ENCODE measurements at places on chromosomes 4 and X.

GRCh38 chr4:176478076-176478475, 158.3 kb downstream of the SPCS3 start:
- no peak for DNase-seq

- no peak for DNase-seq
These were observed 99.8 kb downstream of the ARHGAP10 start for GRCh38 chr4:147831551-147832171.

- DNase-seq = no peak
These were observed 30.6 kb downstream of the SOWAHB start for GRCh38 chr4:76867377-76867776.

- DNase-seq = no peak
These were observed 4.1 kb downstream of the TDO2 start for GRCh38 chr4:155907556-155907955.

- DNase-seq = no peak
These were observed 88.8 kb upstream of the ESX1 start for GRCh38 chrX:104343428-104344129.

GRCh38 chr4:8591626-8592365, 769 bp upstream of the CPZ start:
- DNase-seq = no peak

- no peak for DNase-seq
These were observed 99.3 kb upstream of the ARMCX2 start for GRCh38 chrX:101759000-101759399.

- DNase-seq = no peak
These were observed 35.8 kb downstream of the FAT4 start for GRCh38 chr4:125350470-125351135.

DNA sequence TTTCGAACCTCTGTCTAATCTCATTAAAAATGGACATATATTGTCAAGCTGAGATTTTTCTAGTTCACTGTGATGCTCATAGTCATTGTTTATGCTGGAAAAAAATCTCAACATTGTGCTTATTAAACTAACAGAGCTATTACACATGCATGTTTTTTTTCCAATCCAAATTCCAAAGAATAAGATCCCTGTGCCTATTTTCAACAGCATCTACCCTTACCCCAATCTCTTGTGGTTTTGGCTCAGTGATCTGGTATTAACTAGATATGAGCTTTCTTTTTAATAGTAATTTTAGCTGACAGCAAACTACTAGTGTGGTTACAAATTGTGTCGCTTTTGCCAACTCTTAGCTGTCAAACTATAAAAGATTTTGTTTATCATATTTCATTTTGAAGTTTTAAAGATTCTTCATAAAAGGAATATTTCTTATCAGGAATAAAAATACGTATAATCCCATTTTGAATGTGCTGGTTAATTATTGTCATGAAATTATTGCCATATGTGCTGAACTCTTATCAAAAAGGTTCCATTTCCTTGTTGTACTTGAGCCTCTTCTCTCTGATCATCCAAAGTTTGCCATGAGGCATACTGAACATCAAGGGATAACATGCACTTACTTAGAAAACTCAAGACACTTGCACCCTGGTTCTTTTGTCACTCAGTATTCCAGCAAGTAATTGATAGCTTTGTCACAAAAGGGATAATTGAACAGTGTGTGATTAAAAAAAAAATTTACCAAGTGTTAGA, 241.2 kb downstream of the ARHGAP24 start:
- DNase-seq = no peak

DNA sequence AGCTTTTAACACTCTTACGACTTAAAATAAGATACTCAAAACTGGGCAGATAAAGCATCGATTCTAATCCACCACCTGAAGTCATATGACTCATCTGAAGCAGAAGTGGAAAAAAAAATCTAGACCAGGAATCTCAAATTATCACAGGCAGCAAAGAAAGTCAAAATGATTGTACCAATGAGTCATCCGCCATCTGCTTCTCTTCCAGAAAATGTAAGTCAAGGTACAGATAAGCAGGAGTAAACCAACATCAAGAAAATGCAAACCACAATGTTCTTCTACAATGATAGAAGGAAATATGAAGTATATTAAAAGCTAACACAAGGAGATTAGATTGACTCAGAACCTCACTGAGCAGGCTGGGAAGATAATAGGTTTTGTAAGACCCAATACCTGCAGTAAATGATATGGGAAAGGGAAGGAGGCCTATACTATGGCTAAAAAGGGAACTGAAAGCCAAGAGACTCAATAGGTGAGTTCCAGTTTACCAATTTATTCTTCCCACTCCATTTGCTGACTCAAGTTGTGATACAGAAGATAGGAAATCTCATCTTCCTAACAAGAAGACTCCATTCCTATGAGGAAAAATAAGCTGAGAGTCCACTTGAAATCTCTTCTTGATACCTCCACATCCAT, 88.4 kb upstream of the TET2 start:
- DNase-seq = no peak

DNA sequence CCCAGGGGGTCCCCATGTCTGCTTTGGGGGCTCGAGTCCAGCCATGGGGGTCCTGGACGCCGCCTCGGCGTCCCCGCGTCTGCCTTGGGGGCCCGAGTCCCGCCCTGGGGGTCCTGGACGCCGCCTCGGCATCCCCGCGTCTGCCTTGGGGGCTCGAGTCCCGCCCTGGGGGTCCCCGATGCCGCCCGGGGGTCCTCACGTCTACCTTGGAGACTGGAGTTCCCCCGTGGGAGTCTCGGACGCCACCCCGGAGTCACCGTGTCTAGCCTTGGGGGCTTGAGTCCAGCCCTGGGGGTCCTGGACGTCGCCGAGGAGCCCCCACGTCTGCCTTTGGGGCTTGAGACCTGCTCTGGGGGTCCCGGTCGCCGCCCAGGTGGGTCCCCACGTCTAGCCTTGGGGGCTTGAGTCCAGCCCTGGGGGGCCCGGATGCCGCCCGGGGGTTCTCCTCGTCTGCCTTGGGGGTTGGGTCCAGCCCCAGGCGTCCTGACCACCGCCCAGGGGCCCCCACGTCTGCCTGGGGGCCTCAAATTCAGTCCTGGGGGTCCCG, 1.1 kb upstream of the GTPBP6 start:
- DNase-seq = no peak

GRCh38 chrX:118802857-118803256, 20.8 kb upstream of the ZCCHC12 start:
- no peak for DNase-seq

DNA sequence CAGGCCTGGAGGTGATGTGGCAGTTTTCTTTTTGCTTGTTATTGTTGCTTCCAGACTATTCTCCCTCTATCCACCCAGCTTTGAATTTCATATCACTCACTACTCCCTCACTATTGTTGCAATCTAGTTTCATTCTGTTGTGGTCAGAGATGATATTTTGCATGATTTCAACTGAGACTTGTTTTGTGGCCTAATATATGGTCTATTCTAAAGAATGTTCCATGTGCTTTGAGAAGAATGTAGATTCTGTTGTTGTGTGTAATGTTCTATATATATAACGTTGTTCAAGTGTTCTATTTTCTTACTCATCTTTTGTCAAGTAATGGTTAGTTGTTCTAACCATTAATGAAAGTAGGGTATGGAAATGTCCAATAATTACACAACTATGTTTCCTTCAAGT, 59.0 kb downstream of the THOC2 start:
- DNase-seq = no peak

GRCh38 chrX:122091571-122091970, 1044.2 kb downstream of the GLUD2 start:
- DNase-seq = no peak

DNA sequence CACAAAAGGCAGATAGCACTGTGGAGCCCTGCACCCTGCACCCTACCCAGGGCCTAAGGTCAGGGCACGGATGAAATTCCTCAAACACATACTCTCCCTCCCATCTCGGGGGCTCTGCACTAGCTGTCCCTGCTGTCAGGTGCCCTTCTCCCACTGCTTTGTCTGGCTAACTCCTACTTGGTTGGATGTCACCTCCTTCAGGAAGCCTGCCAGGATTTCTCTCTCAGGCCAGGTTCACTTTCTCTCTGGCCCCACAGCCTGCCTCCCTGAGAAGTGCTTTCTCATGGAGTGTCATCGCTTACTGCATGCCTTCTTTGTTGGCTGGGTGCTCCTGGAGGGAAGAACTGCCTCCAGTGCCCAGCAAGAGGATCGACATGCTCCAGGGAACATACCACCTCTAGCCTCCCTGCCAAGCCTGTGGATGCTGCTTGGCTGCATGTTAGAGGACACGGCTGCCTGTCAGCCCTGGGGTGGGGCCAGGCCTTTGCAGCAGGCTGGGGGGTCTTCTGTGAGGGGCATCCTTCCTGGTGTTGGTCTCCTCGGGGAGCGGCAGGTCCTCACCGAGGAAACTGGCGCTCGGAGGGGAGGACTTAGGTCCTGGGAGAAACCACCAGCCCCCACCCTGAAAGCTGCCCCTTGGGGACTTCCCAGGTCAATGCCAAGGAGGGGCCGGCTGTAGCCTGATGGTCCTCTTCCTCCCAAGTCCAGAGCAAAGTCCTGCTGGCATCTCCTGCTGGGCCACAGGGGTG, 15.0 kb downstream of the ABLIM2 start:
- DNase-seq = no peak

DNA sequence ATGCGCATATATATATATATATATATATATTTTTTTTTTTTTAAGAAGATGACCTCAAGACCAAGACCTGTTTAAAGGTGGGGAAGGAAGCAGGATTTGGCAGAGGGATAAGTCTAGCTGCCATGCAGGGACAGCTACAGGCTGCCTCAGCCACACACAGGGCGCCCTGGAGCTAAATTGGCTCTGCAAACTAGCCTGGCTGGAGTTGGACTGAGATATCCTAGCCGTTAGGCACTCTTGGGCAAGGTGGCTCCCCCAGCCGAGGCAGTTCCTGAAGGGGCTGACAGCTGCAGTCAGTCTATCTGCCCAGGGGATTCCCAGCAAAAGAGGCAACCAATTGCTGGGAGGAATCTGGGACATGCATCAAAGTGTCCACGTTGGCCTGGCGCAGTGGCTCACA, 21.9 kb downstream of the TRIML1 start:
- no peak for DNase-seq

DNA sequence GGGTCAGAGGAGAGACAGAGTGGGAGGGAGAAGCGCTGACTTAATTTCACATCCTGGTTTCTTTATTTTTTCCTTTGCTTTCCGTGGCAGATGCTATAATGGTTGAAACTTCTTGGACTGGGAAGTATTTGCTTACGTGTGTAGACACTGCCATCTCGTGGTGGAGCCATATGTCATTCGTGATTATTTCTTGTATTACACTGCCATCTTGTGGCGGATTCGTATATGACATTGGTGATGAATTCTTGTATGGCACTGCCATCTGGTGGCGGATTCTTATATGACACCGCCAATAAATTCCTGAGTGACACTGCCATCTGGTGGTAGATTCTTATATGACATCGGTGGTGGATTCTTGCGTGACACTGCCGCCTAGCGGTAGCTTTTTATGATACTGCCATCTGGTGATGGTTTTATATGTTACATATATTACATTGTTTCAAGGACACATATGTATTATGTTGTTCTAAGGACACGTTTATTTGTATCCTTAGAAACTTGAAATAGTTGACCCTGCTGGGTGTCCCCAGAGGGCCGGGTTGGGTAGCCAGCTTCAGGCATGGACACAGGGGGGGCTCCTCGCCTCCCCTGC, 37.3 kb upstream of the CLCN4 start:
- peak; percentile 17 for DNase-seq
